ENCODE measurements at places on chromosomes 4 and X.

GRCh38 chr4:122895336-122895995 is 26.9 kb downstream of the NUDT6 start:
- DNase-seq = no peak

DNA sequence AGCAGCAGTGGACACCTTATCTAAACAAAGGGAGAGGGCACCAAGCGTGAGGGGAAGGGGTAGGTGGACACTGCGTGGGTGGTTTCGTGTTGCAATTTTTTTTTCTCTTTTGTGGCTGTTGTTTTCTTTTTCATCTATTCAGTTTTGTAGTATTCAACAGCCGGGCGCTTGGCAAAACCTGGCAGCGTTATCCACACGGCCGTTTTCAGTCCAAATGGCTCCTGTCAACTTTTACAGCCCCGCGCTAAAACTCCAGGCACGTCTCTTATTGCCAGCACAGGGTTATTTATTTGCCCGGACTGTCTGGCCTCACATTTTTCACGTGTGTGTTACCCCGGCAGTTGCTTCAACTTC is 192.2 kb downstream of the BCOR start:
- no peak for DNase-seq

GRCh38 chrX:69951753-69952152 is 98.0 kb downstream of the AWAT2 start:
- DNase-seq = no peak

GRCh38 chrX:78886550-78886949 is 58.6 kb upstream of the P2RY10 start:
- no peak for DNase-seq

DNA sequence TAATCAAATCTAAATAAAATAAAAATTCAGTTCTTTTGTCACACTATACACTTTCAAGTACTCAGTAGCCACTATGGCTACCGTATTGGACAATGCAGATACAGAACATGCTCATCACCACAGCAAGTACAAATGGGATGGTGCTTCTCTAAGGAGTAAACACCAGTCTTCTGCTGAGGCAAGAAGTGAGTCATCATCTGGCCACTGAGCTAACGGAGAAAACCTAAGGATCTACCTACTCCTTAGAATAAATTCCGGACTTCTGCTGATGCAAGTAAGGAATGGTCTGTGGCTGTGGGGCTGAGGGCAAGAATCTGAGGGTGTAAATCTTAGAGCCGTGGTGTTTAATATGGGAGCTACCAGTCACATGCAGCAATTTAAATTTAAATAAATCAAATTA is 11.3 kb upstream of the RBMXL3 start:
- DNase-seq = no peak

DNA sequence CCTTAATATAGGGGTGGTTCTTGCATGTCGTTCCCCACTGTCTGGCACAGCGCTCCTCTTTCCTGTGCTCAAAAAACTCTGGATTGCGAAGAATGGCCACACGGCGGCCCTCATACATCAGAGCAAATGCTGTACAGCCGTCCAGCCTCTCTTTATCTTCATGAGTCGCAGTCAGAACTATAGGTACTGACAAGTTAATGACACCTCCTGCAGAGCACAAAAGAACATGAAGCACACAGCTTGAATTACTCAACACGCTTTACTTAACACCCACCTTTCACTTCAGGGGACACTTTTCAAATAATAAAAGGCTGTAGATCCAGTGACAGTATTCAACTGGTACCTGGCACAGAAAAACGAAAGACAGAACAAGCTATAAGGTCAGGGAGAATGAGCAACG is 65.3 kb downstream of the PAPSS1 start:
- no peak for DNase-seq

DNA sequence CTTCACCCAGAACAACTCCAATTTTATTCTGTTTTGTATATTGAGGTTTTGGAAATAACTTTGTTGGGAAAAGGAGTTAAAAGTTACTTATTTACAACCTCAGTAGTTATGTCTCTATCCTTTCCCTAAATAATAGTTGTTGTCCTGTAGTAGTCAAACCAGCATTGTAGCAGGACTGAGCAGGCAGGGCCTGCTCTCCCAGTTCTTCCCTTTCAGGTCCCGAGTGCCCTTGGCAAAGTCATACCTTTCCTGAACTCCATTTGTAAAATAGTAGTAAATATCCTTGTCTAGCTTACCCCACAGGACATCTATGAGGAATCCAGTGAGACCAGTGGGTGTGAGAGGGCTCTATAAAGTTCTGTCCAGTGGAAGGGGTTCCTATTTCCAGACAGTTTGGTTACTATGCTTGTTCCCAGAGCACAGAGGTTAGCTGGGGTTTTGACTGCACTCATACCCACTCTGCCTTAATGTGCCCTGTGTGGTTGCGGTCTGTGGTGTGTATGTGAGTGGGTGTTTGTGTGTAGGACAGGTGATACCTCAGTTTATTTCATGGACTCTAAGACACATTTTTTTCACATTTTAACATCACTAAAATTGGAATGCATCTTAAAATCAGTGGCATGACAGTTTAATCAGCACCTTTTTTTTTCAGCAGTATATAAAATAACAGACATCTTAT is 136.3 kb downstream of the AMMECR1 start:
- no peak for DNase-seq

DNA sequence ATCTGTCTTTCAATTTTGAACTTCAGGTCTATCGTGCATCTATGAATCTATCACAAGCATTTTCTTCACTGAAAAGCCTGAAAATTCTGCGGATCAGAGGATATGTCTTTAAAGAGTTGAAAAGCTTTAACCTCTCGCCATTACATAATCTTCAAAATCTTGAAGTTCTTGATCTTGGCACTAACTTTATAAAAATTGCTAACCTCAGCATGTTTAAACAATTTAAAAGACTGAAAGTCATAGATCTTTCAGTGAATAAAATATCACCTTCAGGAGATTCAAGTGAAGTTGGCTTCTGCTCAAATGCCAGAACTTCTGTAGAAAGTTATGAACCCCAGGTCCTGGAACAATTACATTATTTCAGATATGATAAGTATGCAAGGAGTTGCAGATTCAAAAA is 19.7 kb downstream of the TLR7 start:
- DNase-seq = no peak

DNA sequence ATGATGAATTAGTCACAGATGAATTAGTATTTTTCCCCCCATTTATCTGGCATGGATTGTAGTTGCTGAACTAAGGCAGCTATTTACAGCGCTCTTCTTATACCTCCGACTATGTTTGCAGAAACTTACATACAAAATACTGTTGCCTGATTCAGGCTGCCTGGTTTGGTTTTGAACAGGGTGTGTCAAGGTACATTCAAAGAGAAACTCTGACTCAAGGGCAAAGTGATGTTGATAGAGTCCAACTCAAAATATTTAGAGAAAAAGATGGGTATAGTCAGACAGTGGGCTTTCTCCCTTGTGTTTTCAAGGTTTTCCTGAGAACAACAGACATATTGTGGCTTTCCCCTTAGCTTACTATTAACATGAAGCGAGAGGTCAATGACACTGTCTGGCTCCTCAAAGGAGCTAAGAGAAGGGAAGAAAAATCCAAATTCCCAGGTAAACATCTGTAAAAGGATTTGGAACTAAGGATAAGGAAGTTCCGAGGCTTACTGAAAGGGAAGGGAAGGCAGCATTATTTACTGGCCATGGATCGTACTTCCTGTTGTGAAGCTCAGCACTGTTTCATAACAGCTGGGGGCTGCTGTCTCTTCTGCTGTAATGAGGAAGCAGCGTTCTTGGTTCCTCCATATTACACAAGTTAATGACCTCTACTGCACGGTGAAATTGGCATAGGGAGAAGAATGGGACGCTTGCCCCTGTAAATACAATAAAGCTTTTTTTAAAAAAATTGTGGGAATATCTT is 30.9 kb downstream of the FAM9C start:
- no peak for DNase-seq

- DNase-seq = no peak
Measured at GRCh38 chr4:76296286-76296820, 10.2 kb upstream of the STBD1 start.

GRCh38 chr4:174230148-174230547 is 53.3 kb downstream of the FBXO8 start:
- no peak for DNase-seq

GRCh38 chr4:76307660-76308014 is 1.1 kb downstream of the STBD1 start:
- no peak for DNase-seq

DNA sequence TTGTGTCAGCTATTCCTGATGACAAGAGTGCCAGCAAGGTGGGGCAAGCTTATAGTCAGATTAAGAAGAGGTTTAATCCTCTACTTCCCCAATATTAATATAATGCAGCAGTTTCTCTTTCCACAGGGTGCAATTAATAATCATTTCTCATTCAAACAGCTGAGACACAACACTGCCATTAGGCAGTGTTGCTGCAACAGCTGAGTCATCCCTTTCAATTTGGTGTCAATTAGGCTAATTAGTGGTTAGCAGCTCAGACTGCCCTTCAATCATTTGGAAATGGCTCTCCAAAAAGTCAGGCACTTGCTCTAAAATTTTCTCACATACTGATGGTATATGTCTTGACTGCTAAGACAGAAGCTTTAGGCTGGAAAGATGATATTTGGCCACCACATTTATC is 265.7 kb upstream of the FAM241A start:
- no peak for DNase-seq

DNA sequence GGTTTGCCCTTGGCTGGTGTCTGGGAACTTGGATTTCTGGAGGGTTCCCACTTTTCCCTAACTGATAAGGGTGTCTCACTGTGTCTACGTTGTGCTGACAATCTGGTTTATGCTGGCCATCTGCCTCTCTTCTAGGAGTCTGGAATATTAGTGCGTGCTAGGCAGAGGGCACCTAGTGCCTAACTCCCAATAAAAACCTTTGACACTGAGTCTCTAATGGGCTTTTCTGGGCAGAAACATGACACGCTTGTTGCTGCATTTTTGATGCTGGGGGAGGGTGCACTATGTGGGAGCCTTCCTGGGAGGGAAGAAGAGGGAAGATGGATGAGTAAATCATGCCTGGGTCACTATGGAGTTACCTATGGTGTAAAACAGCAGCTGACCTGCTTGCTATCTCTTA is 16.3 kb upstream of the ZNF41 start:
- DNase-seq = no peak

DNA sequence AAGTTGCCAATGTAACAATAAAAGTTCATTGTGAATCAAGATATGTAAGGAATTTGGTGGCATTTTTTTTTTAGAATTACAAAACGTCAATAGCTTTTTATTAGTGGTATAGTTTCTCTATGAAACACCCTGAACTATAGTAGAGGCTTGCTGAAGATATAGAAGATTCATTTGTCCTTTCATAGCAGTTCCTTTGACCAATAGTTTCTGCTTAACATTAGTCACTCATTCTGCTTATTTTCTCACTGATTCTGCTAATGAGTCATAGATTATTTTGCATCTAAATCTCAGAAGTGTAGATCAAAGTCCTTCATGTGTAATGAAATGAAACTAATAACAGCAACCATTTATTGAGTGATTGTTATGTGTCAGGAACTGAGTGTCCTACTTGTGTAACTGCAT is 205.0 kb upstream of the TET2 start:
- no peak for DNase-seq

- no peak for DNase-seq
Measured at GRCh38 chr4:173301518-173302201, 32.5 kb downstream of the HMGB2 start.

- no peak for DNase-seq
Measured at GRCh38 chrX:125532411-125533089, 212.9 kb downstream of the TEX13C start.

DNA sequence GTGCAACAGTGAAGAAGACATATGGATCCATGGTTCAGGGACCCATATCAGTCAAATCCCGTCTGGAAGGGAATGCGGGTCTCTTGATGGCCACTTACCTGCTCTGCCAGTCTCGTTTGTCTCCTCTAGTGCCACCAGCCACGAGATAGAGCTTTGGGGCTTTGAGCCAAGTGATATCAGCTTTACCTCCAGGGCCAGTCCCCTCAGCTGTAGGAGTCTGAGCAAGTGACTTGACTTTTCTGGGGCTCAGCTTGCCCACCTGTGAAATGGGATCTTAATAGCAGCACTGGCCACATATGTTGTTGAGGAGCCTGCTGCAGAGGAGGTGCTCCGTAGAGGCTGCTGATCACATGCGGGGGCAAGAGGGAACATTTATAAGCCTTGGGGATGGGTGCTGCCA is 1.2 kb downstream of the SLC2A9 start:
- DNase-seq = no peak

DNA sequence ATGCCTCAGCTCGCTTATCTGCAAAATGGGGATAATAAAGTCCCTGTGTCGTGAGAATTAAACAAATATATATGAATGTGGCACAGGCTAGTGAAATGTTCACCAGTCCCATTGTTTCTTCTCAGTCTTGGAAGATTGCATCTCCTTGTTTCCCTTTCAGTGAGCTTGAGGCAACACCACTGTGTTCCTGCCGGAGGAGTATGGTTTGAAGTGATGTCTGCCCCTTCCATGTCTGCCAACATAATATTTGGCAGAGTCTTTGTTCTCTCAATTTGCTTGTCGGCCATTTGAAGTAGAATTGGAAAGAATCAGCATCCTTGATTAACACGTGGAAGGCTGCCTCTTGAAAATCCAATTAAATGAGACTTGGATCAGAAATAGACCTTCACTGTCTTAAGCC is 1088.5 kb upstream of the INTU start:
- no peak for DNase-seq

- DNase-seq = no peak
Measured at GRCh38 chrX:20300822-20301221, 34.1 kb upstream of the RPS6KA3 start.

GRCh38 chr4:81754169-81754568 is 282.5 kb upstream of the RASGEF1B start:
- no peak for DNase-seq

DNA sequence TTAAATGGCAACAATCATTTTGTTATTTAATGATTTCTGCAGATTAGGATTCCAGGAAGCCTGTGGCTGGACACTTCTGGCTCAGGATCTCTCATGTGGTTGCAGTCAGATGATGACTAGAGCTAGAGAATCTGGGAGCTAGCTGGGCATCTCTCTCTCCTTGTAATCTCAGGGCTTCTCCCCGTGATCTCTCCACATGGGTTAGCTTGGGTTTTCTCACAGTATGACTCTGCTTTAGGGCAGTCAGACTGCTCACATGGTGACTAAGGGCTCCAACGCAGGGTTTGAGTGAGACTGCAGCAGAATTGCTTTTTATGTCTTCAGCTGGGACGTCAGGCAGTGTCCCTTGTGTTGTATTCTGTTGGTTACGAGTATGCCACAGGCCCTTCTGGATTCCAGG is 361.4 kb downstream of the CBLL2 start:
- DNase-seq = no peak

- no peak for DNase-seq
Measured at GRCh38 chr4:67480810-67481209, 64.5 kb downstream of the CENPC start.

DNA sequence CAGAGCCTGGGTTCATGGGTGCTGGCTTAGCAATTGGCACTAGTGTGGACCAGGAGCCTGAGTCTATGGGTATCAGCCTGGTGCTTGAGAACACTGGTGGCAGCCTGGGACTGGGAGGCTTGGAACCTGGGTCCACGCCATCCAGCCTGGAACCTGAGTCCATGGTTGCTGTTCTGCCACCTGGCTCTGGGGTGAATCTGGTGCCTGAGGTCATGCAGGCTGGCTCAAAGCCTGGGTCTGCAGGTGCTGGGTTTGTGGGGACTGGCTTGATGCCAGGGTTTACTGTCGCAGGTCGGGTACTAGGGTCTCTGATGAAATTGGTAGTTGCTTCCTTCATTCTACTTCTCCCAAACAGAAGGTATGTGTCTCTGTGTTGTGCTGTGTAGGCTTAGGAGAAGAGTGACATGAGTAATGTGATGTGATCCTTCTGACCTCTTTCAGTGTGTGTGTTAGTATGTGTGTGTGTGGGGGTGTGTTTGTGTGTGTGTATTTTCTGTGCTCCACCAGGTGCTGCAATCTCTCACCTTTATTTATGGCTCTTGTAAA is 517.0 kb upstream of the EPHA5 start:
- DNase-seq = no peak
